Neural crest cell (in vitro differentiated cells): ENCODE measurements at places on chromosomes 7 and 10. TPM values are rescaled to one million over a fixed set of nuclear protein-coding genes. Genes with fewer than 3 reads are reported as not detected.
A peak's percentile ranks its signal among the peaks of the same experiment; 100 is the strongest.

The MLXIPL gene
- 0.80 and 1.1 TPM in 2 replicates for total RNA-seq

The PDK4 gene
- total RNA-seq, result 0.07 TPM in 1 of 2 replicates, not detected in the other

The PAPOLB gene
- 0.23 and 0.26 TPM in 2 replicates for total RNA-seq

- DNase-seq, result no peak
- peaks cover 17% of the 10 kb centered on the region for H3K27me3 ChIP-seq
- no peak overlapping the region for H3K27ac ChIP-seq
- no peak overlapping the region for H3K4me3 ChIP-seq
Measured at GRCh38 chr7:96822824-96823223, 113.2 kb upstream of the SEM1 start.

- no peak overlapping the region for H3K27ac ChIP-seq
- peaks cover 18% of the 10 kb centered on the region for H3K36me3 ChIP-seq
- DNase-seq, result no peak
- H3K4me1 ChIP-seq, result no peaks in the 10 kb centered on the region
Measured at GRCh38 chr7:74230446-74231231, 20.8 kb downstream of the LAT2 start.

- peaks cover 79% of the 10 kb centered on the region for H3K4me1 ChIP-seq
- no peak for DNase-seq
- peaks cover 2% of the 10 kb centered on the region for H3K36me3 ChIP-seq
- H3K27me3 ChIP-seq, result no peaks in the 10 kb centered on the region
- peak overlapping the region; percentile 15 for H3K27ac ChIP-seq
Measured at GRCh38 chr7:5693529-5693928, 87.9 kb downstream of the RNF216 start.

GRCh38 chr7:70457883-70458680 lies 673.9 kb upstream of the GALNT17 start:
- no peaks in the 10 kb centered on the region for H3K27me3 ChIP-seq
- peak overlapping the region; percentile 16 for H3K4me3 ChIP-seq
- H3K4me1 ChIP-seq, result peaks cover 22% of the 10 kb centered on the region
- no peaks in the 10 kb centered on the region for H3K36me3 ChIP-seq
- no peak for DNase-seq

The ACADSB gene
- total RNA-seq, result 16.8 and 17.2 TPM in 2 replicates

The INMT gene
- 0.34 and 0.77 TPM in 2 replicates for total RNA-seq

- no peak overlapping the region for H3K4me3 ChIP-seq
- DNase-seq, result no peak
- H3K36me3 ChIP-seq, result no peaks in the 10 kb centered on the region
- no peak overlapping the region for H3K27ac ChIP-seq
- H3K4me1 ChIP-seq, result peaks cover 18% of the 10 kb centered on the region
Measured at GRCh38 chr10:132117636-132118190, 52.0 kb downstream of the JAKMIP3 start.

DNA sequence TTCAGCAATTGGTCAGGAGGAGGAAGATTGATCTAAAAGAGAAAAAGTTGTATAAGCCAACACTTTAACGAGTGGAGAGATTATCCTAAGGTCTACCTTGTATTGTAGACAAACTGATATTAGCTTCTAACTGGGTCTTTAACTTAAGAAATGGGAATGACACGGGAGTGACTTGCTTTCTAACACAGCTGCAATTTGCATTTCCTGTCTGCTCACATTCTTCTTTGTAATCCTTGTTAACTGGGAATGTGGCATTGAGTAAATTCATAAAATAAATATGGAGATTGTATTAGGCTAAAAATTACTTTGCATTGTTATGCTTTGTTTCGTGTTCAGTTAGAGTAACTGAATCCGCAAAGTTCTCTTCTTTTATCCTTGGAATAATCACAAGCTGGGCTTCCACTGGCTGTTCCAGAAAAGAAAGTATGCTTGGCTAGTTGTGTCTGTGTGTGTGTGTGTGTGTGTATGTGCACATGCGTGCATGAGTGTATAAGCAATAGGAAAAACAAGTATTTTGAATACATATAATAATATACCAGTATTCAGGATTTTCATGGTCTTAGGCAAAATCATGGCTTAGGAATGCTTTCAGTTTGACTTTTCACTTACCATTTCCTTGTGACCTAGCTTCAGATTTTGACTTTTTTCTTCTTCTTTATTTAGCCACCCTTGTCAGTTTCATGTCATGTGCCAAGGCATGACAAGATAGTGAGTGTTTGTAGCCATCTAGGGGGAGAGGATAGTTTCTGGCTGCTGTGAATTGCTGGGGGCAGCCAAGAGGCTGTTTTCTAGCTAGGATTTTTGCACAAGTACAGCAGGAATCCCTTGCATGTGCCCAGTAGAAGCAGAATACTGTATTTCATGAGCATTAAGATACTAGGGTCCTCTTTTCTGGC lies 54.5 kb upstream of the FZD8 start:
- no peak overlapping the region for H3K27ac ChIP-seq
- H3K4me3 ChIP-seq, result no peak overlapping the region
- peaks cover 5% of the 10 kb centered on the region for H3K4me1 ChIP-seq

DNA sequence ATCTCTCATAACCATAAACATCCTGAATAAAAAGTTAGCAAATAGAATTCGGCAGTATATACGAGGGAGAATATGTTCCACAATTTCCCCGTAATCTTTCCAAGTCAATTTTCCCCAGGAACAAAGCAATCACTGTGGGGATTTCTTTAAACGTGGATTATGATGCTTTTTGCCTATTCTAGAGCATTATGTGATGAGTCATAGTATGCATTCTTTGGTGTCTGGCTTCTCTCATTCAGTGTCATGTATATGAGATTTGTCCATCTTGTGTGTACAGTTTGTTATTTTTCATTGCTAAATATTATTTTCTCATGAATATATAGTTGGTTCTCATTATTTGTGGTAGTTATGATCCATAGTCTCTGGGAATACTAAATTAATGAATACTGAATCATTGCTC lies 9.9 kb upstream of the OR9A4 start:
- H3K36me3 ChIP-seq, result no peaks in the 10 kb centered on the region
- H3K27me3 ChIP-seq, result peaks cover 16% of the 10 kb centered on the region
- H3K4me3 ChIP-seq, result no peak overlapping the region
- no peaks in the 10 kb centered on the region for H3K4me1 ChIP-seq

The CEP55 gene
- 30.7 and 30.9 TPM in 2 replicates for total RNA-seq

- no peaks in the 10 kb centered on the region for H3K36me3 ChIP-seq
- H3K4me3 ChIP-seq, result no peak overlapping the region
- no peak for DNase-seq
- H3K27ac ChIP-seq, result peak overlapping the region; percentile 95
Measured at GRCh38 chr10:78552261-78552811, 516.4 kb upstream of the ZMIZ1 start.

GRCh38 chr10:72765051-72765745 lies 73.3 kb downstream of the MCU start:
- H3K4me3 ChIP-seq, result no peak overlapping the region
- no peaks in the 10 kb centered on the region for H3K27me3 ChIP-seq
- no peaks in the 10 kb centered on the region for H3K4me1 ChIP-seq
- H3K36me3 ChIP-seq, result peaks cover 8% of the 10 kb centered on the region
- no peak for DNase-seq

- no peak overlapping the region for H3K4me3 ChIP-seq
- DNase-seq, result no peak
- no peaks in the 10 kb centered on the region for H3K36me3 ChIP-seq
- no peak overlapping the region for H3K27ac ChIP-seq
Measured at GRCh38 chr10:60293581-60294175, 96.0 kb downstream of the ANK3 start.

DNA sequence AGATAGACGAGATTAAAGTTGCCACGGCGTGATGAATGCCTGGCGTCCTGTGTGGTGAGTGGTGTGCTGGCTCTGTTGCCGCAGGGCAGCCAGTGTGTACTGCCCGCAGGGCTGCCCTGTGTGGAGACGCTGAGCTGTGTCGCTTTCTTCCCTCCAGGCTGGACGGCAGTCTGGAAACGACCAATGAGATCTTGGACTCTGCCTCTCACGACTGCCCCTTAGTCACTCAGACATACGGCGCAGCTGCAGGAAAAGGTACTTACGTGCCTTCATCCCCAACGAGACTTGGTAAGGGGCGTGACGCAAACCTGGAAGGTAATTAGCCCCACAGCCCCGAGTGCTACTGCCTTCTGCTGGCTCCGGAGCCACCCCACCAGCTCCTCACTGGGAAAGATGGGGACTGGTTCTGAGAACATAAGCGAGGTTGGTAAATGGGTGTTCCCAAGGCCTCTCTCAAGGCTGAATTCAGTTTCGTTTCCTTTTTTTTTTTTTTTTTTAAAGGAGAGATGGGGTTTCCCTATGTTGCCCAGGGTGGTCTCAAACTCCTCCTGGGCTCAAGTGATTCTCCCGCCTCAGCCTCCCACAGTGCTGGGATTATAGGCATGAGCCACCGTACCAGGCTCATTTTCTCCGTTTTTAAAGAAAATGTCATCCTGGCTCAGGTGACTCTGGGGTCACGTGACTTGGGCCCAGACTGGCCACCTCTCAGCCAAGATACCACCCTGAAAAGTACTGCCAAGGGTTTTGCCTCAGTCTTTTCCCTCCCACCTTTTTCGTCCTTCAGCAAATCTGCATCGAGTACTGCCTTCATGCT lies 39.6 kb downstream of the WIPI2 start:
- H3K4me3 ChIP-seq, result no peak overlapping the region
- H3K27me3 ChIP-seq, result no peaks in the 10 kb centered on the region
- no peak for DNase-seq
- no peaks in the 10 kb centered on the region for H3K36me3 ChIP-seq
- no peak overlapping the region for H3K27ac ChIP-seq
- peaks cover 14% of the 10 kb centered on the region for H3K4me1 ChIP-seq

The ZPBP gene
- total RNA-seq, result not detected in 2 replicates

The TMEM229A gene
- total RNA-seq, result 10.3 and 10.9 TPM in 2 replicates

GRCh38 chr7:108073305-108074070 lies 56.7 kb downstream of the LAMB4 start:
- H3K4me1 ChIP-seq, result no peaks in the 10 kb centered on the region
- H3K27ac ChIP-seq, result no peak overlapping the region
- no peak for DNase-seq
- H3K27me3 ChIP-seq, result no peaks in the 10 kb centered on the region

GRCh38 chr7:107638594-107638993 lies 22.0 kb upstream of the SLC26A4 start:
- DNase-seq, result no peak
- H3K27ac ChIP-seq, result no peak overlapping the region
- H3K36me3 ChIP-seq, result peaks cover 3% of the 10 kb centered on the region
- no peaks in the 10 kb centered on the region for H3K4me1 ChIP-seq
- H3K27me3 ChIP-seq, result peaks cover 7% of the 10 kb centered on the region
